ENCODE measurements at places on chromosomes 5 and 9.

- no peaks in the 10 kb centered on the region for H3K27me3 ChIP-seq
- H3K36me3 ChIP-seq: no peaks in the 10 kb centered on the region
- no peak overlapping the region for H3K4me3 ChIP-seq
These were observed 17.8 kb downstream of the NANS start for GRCh38 chr9:98074115-98074990.

GRCh38 chr9:75845806-75846205 lies 44.7 kb upstream of the PCSK5 start:
- H3K4me3 ChIP-seq: no peak overlapping the region
- H3K27me3 ChIP-seq: no peaks in the 10 kb centered on the region
- H3K36me3 ChIP-seq: no peaks in the 10 kb centered on the region
- DNase-seq: no peak

DNA sequence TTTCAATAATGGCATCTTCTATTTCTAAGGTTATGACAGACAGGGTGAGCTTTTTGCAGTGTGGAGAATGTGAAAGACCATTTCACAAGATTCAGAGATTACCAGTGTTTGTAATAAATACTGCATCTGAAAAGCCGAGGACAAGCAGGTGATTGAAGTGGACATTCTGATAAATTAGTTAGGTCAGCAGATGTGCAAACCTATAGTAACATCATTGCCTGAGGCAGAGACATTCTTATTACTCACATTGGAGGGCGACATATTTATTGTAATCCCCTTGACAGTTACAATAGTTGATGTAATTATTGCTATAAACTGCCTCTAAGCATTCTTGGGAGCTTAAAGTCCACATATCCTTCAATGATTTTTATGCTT lies 3.3 kb downstream of the RASGRF2 start:
- peak; percentile 42 for DNase-seq
- peaks cover 74% of the 10 kb centered on the region for H3K4me1 ChIP-seq
- H3K27me3 ChIP-seq: peaks cover 6% of the 10 kb centered on the region
- no peaks in the 10 kb centered on the region for H3K36me3 ChIP-seq
- H3K27ac ChIP-seq: no peak overlapping the region
- H3K4me3 ChIP-seq: peak overlapping the region; percentile 20

GRCh38 chr5:6427694-6428093 lies 21.0 kb upstream of the UBE2QL1 start:
- no peaks in the 10 kb centered on the region for H3K4me1 ChIP-seq
- H3K27ac ChIP-seq: no peak overlapping the region
- no peak for DNase-seq
- H3K4me3 ChIP-seq: no peak overlapping the region
- H3K27me3 ChIP-seq: peaks cover 4% of the 10 kb centered on the region

GRCh38 chr9:112970939-112971338 lies 41.1 kb downstream of the ZNF883 start:
- H3K27me3 ChIP-seq: peaks cover 4% of the 10 kb centered on the region
- no peaks in the 10 kb centered on the region for H3K4me1 ChIP-seq
- H3K36me3 ChIP-seq: no peaks in the 10 kb centered on the region
- H3K4me3 ChIP-seq: no peak overlapping the region

DNA sequence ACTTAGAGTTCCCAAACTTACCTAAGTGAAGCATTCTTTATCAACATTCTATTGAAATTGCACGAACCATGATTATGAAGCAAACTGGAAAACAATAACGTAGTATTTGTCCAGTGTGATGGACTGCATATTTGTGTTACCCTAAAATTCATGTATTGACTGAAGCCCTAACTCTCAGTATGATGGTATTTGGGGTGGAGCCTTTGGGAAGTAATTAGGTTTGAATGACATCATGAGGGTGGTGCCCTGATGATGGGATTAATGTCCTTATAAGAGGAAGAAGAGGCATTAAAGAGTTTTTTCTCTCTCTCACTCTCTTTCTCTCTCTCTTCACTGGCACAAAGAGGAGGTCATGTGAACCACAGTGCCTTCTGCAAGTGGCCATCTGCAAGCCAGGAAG lies 365.4 kb upstream of the PTGER4 start:
- H3K4me3 ChIP-seq: no peak overlapping the region
- no peak for DNase-seq
- no peaks in the 10 kb centered on the region for H3K27me3 ChIP-seq
- H3K27ac ChIP-seq: no peak overlapping the region
- no peaks in the 10 kb centered on the region for H3K4me1 ChIP-seq

DNA sequence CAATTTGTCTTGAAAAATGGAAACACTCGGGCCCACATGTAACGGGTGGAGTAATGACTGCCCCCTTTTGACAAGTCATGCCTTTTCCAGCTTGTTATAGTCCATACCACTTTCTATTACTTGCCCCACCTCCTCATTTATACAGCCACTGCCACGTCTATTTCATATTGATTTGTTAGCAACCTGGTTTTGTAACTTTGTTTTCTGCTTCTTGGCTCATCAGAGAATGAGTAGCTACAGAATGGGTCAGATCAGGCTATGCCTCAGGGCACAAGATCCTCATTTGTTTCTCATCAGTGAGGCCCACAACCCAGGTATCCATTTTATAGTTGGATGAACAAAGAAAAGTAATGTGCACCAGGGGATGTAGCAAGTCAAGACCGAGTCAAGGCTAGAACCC lies 1.7 kb downstream of the GFRA3 start:
- H3K27ac ChIP-seq: no peak overlapping the region
- H3K36me3 ChIP-seq: no peaks in the 10 kb centered on the region
- no peak overlapping the region for H3K4me3 ChIP-seq
- H3K27me3 ChIP-seq: no peaks in the 10 kb centered on the region

GRCh38 chr5:947626-948471 lies 55.2 kb downstream of the TRIP13 start:
- peaks cover 4% of the 10 kb centered on the region for H3K27me3 ChIP-seq
- DNase-seq: no peak
- no peak overlapping the region for H3K4me3 ChIP-seq
- H3K36me3 ChIP-seq: no peaks in the 10 kb centered on the region

DNA sequence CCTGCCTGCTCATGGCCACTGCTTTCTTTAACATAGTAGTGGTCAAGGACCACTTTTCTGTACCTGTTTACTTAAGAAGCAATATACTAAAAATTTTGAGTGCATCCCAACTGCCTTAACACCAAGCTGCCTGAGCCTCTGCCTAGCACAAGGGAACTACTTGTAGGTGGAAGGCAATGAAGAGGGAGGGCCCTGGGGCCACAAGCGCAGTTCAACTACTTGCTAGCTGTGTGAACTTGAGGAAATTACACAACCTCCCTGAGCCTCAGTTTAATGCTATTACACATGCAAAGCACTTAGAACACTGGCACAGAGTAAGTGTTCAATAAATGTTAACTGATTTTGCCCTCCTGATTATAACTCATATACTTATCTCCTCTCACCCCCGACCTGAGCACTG lies 6.3 kb downstream of the ARL15 start:
- H3K27me3 ChIP-seq: no peaks in the 10 kb centered on the region
- no peak overlapping the region for H3K27ac ChIP-seq
- H3K4me3 ChIP-seq: no peak overlapping the region
- H3K4me1 ChIP-seq: no peaks in the 10 kb centered on the region
- H3K36me3 ChIP-seq: no peaks in the 10 kb centered on the region
- no peak for DNase-seq

- no peak for DNase-seq
- H3K27ac ChIP-seq: no peak overlapping the region
- H3K36me3 ChIP-seq: no peaks in the 10 kb centered on the region
- no peaks in the 10 kb centered on the region for H3K4me1 ChIP-seq
- H3K27me3 ChIP-seq: no peaks in the 10 kb centered on the region
These were observed 21.1 kb downstream of the ANKDD1B start for GRCh38 chr5:75632321-75632720.

GRCh38 chr9:132901858-132902831 lies 23.4 kb downstream of the SPACA9 start:
- no peaks in the 10 kb centered on the region for H3K27me3 ChIP-seq
- no peaks in the 10 kb centered on the region for H3K4me1 ChIP-seq
- peaks cover 20% of the 10 kb centered on the region for H3K36me3 ChIP-seq
- H3K4me3 ChIP-seq: no peak overlapping the region

DNA sequence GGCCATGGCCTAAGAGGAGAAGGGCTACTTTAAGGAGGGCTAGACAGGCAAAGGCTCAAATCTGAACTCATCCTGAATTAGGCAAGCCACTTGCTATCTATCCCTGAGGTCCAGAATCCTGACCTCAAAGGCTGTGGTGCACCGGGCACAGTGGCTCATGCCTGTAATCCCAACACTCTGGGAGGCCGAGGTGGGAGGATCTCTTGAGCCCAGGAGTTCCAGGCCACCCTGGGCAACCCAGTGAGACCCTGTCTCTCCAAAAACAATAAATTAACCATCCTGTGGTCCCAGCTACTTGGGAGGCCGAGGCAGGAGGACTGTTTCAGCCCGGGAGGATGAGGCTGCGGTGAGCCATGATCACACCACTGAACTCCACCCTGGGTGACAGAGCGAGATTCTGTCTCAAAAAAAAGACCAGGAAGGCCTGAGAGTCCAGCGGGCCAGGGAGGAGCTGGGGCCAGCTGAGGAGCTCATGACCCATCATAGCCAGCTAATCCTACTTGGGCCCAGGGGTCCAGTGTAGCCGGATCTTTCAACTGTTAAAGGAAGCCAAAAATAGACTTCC lies 4.0 kb downstream of the NOP16 start:
- no peak for DNase-seq
- peaks cover 44% of the 10 kb centered on the region for H3K36me3 ChIP-seq
- H3K4me1 ChIP-seq: peaks cover 10% of the 10 kb centered on the region

DNA sequence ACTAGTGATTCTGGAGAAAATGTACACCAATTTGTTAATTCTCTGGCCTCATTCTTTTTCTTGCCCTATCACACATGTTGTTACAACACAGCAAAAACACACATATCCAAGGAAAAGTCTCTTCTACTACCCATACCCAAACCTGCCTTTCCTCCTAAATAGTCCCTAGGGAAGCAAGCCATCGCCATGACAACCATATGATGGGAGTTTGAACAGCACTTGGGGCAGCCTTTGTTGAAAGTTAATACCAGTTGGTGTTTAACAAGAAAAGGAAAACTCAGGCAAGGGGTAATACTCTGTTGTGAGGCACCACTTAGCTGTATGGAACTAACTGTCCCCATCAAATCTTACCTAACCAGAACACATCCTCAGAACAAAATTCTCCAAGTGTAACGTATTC lies 1.7 kb downstream of the TRPM3 start:
- no peaks in the 10 kb centered on the region for H3K4me1 ChIP-seq
- H3K27me3 ChIP-seq: peaks cover 40% of the 10 kb centered on the region
- DNase-seq: no peak
- no peak overlapping the region for H3K4me3 ChIP-seq
- no peaks in the 10 kb centered on the region for H3K36me3 ChIP-seq

GRCh38 chr5:31825518-31826068 lies 186.7 kb downstream of the PDZD2 start:
- no peak overlapping the region for H3K27ac ChIP-seq
- DNase-seq: peak; percentile 79
- no peaks in the 10 kb centered on the region for H3K4me1 ChIP-seq
- no peaks in the 10 kb centered on the region for H3K36me3 ChIP-seq
- H3K4me3 ChIP-seq: no peak overlapping the region
- no peaks in the 10 kb centered on the region for H3K27me3 ChIP-seq

DNA sequence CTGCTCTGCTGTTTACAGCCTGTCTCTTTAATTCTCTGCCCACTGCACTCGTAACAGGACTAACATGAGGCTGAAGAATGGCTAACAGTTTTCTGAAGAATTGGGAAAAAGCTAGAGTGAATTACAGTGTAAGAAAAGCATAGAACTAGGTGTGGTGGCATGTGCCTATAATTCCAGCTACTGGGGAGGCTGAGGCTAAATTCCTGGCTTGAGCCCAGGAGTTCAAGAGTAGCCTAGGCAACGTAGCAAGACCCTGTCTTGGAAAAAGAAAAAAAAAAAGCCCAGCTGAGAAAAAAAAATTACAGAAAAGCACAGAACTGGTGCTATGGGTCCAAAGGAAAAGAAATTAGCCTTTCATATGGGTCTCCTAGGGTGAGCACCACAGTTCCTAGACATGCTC lies 13.9 kb upstream of the UHRF2 start:
- no peaks in the 10 kb centered on the region for H3K36me3 ChIP-seq
- H3K27ac ChIP-seq: no peak overlapping the region
- H3K4me3 ChIP-seq: no peak overlapping the region
- peaks cover 20% of the 10 kb centered on the region for H3K27me3 ChIP-seq

GRCh38 chr9:107480386-107480789 lies 9.2 kb downstream of the KLF4 start:
- no peaks in the 10 kb centered on the region for H3K36me3 ChIP-seq
- no peaks in the 10 kb centered on the region for H3K4me1 ChIP-seq
- DNase-seq: peak; percentile 40
- H3K27ac ChIP-seq: no peak overlapping the region
- H3K4me3 ChIP-seq: no peak overlapping the region
- H3K27me3 ChIP-seq: peaks cover 4% of the 10 kb centered on the region

- no peaks in the 10 kb centered on the region for H3K36me3 ChIP-seq
- DNase-seq: no peak
- H3K4me3 ChIP-seq: no peak overlapping the region
These were observed 333.9 kb downstream of the DIRAS2 start for GRCh38 chr9:90308691-90309090.

GRCh38 chr5:108772626-108773025 lies 24.9 kb downstream of the FER start:
- no peaks in the 10 kb centered on the region for H3K4me1 ChIP-seq
- H3K4me3 ChIP-seq: no peak overlapping the region
- no peak for DNase-seq
- no peak overlapping the region for H3K27ac ChIP-seq
- no peaks in the 10 kb centered on the region for H3K36me3 ChIP-seq

GRCh38 chr5:66828046-66828547 lies 231.9 kb downstream of the MAST4 start:
- no peaks in the 10 kb centered on the region for H3K27me3 ChIP-seq
- no peak for DNase-seq
- peak overlapping the region; percentile 26 for H3K4me3 ChIP-seq
- H3K36me3 ChIP-seq: no peaks in the 10 kb centered on the region
- no peak overlapping the region for H3K27ac ChIP-seq
- peaks cover 8% of the 10 kb centered on the region for H3K4me1 ChIP-seq

- no peak overlapping the region for H3K4me3 ChIP-seq
- no peaks in the 10 kb centered on the region for H3K27me3 ChIP-seq
- no peak overlapping the region for H3K27ac ChIP-seq
- no peak for DNase-seq
These were observed 341.1 kb downstream of the ZSWIM6 start for GRCh38 chr5:61673007-61673735.

DNA sequence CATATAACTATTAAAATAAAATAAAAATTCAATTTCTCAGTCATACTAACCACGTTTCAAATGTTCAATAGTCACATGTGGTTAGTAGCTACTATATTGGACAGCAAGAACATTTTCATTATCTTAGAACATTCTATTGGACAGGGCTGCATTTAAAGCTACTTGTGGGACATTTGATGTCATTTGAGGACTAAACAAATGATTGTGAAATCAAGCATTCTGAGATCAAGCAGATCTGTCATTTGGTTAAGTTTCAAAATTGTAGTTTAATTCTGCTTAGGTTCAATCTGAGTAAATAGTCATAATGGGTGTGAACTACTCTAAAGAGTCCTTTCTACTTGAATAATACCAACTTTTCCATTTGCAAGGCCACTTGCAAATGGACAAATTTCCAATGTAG lies 226.9 kb upstream of the C9orf72 start:
- no peaks in the 10 kb centered on the region for H3K4me1 ChIP-seq
- H3K27me3 ChIP-seq: no peaks in the 10 kb centered on the region
- no peak overlapping the region for H3K4me3 ChIP-seq
- no peak for DNase-seq
- no peaks in the 10 kb centered on the region for H3K36me3 ChIP-seq

GRCh38 chr9:126671381-126671831 lies 57.7 kb downstream of the LMX1B start:
- H3K4me3 ChIP-seq: no peak overlapping the region
- DNase-seq: no peak
- peaks cover 4% of the 10 kb centered on the region for H3K4me1 ChIP-seq
- no peak overlapping the region for H3K27ac ChIP-seq

- no peaks in the 10 kb centered on the region for H3K4me1 ChIP-seq
- H3K36me3 ChIP-seq: no peaks in the 10 kb centered on the region
- DNase-seq: no peak
- H3K27me3 ChIP-seq: no peaks in the 10 kb centered on the region
These were observed 14.1 kb upstream of the NUP214 start for GRCh38 chr9:131111186-131111853.

Data from A673 (cell line).